ENCODE measurements at places on chromosomes 1 and 21.
A peak's percentile ranks its signal among the peaks of the same experiment; 100 is the strongest.

DNA sequence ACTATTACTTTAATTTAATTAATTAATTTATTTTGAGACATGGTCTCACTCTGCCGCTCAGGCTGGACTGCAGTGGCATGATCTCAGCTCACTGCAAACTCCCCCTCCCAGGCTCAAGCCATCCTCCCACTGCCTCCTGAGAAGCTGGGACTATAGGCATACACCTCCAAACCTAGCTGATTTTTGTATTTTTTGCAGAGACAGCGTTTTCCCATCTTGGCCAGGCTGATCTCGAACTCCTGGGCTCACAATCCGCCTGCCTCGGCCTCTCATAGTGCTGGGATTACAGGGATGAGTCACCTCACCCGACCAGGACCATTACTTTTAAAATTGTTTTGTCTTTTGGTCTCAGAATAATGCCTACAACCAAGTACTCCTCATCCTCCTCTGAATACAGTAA is 15.6 kb downstream of the YY1AP1 start:
- DNase-seq: no peak

DNA sequence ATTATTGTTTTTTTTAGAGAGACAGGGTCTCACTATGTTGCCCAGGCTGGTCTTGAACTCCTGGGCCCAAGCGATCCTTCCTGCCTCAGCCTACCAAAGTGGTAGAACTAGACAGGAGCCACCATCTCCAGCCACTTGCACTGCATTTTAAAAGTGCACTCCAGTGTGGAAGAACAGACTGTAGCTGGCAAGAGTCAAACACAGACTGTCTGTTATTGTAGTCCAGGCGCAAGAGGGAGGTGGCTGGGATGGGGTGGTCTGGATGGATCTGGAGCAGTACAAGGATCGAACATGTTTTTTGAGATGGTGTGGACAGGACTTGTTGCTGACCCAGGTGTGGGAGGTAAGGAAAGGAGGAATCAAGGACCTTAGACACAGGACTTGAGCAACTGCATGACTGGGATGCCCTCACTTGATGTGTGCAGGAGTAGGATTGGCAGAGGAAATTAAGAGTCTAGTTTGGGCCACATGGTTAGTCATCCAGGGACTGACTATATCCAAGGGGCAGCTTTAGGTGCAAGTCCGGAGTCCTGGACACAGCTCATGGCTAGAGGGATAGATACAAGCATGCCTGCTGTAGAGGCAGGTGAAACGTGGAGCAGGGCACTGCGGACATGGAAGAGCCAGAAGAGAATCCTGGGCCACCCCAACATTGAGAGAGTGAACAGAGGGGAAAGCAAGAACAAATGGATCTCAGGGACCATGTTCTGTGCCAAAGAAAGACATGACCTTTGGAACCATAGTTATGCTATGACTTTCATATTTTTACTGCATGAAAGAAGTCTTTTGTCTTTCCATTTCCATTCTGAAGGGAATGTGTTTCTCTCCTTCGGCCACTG is 42.0 kb downstream of the ELK4 start:
- DNase-seq: peak; percentile 15

DNA sequence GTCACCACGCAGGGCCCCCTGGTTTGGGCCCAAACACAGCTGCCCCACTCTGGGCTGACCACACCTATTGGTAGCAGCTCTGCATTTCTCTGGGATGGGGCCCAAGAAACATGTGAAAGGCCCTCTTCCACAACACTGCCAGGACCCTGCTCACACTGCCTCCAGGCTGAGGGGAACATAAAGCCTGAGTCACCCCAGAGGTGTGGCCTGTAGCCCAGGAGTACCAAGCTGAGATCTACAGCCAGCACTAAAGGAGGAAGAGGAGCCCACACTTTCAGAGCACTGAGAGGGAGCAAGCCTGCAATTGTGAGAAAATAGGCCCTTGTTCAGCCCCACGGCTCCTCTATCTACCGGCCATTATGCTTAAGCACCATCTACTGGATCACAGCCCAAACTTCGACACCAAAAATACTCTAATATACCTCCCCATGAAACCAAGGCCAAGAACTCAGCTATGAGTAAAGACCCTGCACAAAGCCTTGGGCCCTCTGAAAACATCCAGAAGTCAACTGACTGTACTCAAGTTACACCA is 14.4 kb upstream of the OR2T10 start:
- no peak for DNase-seq

DNA sequence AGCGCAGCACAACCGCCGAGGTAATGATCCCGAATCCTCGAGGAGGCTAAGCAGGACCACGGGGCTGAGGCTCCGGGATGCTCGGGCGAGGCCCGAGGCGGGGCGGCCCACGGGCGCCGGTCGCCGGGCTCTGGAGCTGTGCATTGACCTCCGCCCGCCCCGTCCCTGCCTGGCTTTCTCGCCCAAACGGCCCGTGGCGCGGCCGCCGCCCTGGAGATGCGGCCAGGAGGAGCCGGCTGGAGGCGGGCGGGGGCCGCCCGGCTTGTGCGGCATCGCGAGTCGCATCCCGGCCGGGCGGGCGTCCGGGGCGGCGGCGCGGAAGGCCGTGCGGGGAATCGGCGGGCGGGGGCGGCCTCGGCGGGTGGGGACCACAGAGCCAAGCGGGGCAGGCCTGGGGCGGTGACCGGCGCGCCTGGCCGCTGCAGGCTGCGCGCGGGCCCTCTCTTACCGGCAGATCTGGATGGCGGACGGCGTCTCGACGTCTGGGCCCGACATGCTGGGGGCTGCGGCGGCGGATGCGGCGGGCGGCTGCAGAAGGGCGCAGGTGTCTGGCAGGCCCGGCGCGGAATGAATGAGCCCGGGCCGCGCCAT is 663 bp downstream of the ACOT7 start:
- DNase-seq: no peak

GRCh38 chr21:35256468-35256988 is 207.4 kb upstream of the RUNX1 start:
- DNase-seq: peak; percentile 80

DNA sequence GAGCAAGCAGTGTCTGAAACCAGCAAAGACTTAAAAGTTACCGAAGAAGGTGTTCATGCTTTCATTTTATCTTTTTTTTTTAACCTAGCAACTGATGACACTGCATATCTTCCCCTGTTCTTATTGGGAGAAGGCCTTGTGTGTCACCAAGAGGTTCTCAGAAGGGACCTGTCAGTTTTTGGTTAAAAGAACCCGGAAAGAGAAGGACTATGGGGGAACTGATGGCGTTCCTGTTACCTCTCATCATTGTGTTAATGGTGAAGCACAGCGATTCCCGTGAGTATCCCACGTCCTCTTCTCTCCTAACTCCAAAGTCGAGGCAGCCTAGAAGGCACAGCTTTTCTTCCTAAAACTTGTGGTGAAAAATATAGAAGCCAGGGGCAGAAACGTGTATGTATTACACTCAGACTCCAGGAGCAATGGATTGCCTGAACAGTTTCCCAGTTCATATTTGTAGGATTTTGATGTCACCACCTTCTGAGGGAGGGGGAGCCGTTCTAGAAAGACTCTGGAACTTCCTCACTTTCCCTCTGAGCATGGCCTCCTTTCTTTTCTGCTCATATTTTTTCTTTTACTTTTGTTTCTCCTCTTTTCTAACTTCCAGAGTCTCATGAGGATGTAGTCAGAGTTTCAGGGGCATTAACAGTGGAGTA is at the start of gene MR1:
MR1 (plus strand) TSS at position 185 of the 653 bp plus-strand sequence; CDS start at position 210, 25 bp downstream.
- DNase-seq: no peak

DNA sequence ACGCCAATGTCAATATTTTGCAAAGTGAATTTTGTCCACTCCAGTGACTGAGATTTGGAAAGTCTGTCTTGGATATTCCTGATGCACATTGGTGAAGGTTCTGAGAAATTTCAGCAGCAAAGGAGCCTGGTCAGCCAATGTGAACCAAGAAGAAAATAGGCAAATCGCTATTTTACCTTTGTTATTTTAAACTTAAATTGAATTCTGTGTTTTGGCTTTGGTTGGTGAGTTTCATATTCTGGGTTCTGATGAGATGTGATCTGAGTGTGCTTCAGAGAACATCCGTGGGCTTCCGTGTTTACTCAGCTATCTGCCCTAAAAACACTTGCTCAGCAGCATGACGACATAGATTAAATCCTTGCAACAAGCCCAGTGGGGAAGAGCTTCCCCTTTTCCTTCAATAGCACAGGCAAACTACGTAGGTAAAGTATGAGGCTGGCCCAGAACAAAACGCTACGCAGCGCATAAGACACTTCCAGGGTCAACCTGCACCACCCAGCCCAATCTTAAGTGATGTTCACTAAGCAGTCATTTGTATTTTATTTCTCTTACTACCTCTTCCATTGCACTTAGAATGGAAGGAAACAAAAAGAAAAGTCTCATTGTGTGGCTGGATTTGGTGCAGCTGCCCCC is 176.4 kb upstream of the KAZN start:
- DNase-seq: no peak

DNA sequence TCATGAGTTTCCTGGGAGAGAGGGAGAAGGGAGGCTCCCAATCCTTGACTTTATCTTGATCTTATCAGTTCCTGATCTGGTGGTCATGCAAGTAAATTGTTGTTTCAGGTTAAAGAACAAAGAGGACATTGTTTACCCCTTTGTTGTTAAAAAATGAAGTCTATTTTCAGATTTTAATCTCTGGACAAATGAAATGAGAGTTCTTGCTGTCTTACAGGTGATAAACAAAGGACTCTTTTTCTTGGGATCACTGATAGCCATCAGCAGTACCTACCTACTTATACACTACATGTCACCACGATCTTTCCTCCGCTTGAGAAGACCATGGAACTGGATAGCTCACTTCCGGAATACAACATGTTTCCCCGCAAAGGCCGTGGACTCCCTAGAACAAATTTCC is 48.4 kb downstream of the CHML start:
- no peak for DNase-seq

DNA sequence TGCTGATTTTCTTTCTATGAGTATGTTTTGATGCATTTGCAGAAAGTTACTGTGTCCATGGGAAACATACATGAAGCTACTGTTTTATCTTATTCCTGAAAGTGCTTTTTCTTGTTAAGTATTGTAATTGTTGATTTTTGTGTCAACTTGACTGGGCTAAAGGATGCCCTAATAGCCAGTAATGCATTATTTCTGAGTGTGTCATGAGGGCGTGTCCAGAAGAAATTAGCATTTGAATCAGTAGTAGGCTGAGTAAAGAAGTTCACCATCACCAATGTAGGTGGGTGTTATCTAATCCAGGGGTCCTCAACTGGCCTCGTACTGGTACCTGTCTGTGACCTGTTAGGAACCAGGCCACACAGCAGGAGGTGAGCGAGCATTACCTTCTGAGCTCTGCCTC is 760.2 kb downstream of the PLA2G4A start:
- DNase-seq: no peak

DNA sequence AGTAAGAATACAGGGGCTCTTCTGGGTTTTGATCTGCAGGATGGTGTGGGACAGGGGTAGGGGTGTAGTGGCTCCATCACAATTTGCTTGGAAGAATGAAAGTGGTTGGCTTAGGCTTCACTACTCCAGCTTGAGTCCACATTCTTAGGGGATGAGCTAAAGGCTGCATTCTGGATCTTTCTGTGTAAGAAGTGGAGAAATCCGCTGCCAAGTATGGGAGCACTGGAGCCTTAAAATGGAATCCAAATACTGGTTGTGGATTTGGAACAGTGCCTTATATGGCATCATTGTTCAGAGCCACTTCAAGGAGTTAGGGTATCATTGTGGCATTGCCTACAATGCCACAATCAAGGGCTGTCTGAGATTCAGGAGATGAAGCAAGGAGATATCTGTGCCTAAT is 187.1 kb downstream of the LMO4 start:
- DNase-seq: no peak

- no peak for DNase-seq
Measured at GRCh38 chr1:197469620-197470210, 201.7 kb downstream of the CRB1 start.

DNA sequence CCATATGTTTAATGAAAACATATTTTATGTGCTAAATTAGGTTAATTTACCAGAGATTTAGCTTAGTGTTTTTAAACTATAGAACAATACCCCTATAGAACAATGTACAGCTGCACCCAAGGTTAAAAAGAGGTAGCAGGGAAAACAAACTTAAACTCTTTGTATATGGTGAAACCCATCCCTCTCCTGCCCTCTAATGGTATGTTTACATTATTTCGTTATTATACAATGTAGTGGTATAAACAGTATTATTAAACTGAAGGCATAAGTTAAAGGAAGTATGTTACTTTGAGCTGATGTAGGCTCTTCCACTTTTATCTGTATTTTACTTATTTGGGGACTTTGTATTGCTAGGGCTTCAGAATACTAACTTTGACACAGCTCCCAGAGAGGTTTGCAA is 16.7 kb upstream of the ZYG11A start:
- no peak for DNase-seq

DNA sequence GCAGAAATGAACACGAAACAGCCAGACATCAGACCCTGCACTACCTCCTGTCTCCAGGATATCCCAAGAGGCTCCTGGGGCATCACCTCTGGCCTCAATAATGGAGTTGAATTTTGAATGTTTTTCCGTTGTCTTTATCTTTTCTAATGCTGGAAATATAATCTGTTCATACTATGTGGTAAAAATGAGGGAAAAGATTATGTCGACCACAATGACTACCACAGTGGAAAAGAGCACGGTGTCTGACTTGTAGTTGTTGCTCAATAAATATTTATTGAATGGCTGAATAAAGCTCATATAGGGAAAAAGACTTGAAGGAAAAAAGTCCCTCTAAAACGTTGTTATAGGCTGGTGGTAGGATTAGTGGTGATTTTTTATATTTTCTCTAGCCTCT is 44.6 kb upstream of the ROR1 start:
- DNase-seq: no peak
